ENCODE measurements at places on chromosomes 1 and 21. TPM values are rescaled to one million over a fixed set of nuclear protein-coding genes. Genes with fewer than 3 reads are reported as not detected.
A peak's percentile ranks its signal among the peaks of the same experiment; 100 is the strongest.

- H3K4me1 ChIP-seq: no peaks in the 10 kb centered on the region
- no peaks in the 10 kb centered on the region for H3K27me3 ChIP-seq
- no peak overlapping the region for H3K27ac ChIP-seq
These were observed 23.9 kb downstream of the TRPM2 start for GRCh38 chr21:44377201-44377921.

THEM5 gene
- total RNA-seq: not detected

ACOT11 gene
- total RNA-seq: 13.9 TPM

GRCh38 chr21:19124691-19125090 lies 721.1 kb upstream of the TMPRSS15 start:
- H3K4me3 ChIP-seq: no peak overlapping the region
- no peaks in the 10 kb centered on the region for H3K36me3 ChIP-seq
- no peak for DNase-seq
- no peaks in the 10 kb centered on the region for H3K4me1 ChIP-seq
- no peak overlapping the region for H3K27ac ChIP-seq
- H3K27me3 ChIP-seq: no peaks in the 10 kb centered on the region

- H3K4me3 ChIP-seq: no peak overlapping the region
- H3K27ac ChIP-seq: no peak overlapping the region
- no peaks in the 10 kb centered on the region for H3K36me3 ChIP-seq
- no peak for DNase-seq
- no peaks in the 10 kb centered on the region for H3K27me3 ChIP-seq
These were observed 6.9 kb downstream of the CD2 start for GRCh38 chr1:116760996-116761665.

FOXD2 gene
- 0.13 TPM for total RNA-seq

OR2G6 gene
- total RNA-seq: not detected

HSD11B1 gene
- total RNA-seq: 1.3 TPM

DNA sequence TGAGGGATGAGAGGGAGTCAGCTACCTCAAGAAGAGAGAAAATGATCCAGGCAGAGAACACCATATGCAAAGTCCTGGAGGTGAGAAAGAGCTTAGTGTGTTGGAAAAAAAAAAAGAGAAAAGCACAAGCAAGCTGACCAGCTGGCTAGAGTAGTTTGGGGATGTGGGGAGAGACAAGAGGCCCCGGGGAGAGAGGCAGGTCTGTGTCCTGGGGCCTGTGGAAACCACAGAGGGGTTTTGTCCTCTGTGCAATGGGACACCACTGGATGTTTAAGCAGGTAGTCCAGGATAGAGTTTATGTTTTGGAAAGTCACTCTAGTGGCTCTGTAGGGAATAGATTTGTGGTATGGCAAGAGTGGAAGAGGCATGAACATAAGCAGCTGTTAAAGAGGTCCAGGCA lies 14.4 kb upstream of the CHI3L1 start:
- no peak overlapping the region for H3K4me3 ChIP-seq
- no peaks in the 10 kb centered on the region for H3K36me3 ChIP-seq
- peak overlapping the region; percentile 83 for H3K27ac ChIP-seq
- peaks cover 45% of the 10 kb centered on the region for H3K4me1 ChIP-seq

GRCh38 chr1:221263831-221264767 lies 384.9 kb downstream of the HLX start:
- DNase-seq: no peak
- peak overlapping the region; percentile 38 for H3K27ac ChIP-seq
- no peaks in the 10 kb centered on the region for H3K36me3 ChIP-seq
- H3K4me1 ChIP-seq: no peaks in the 10 kb centered on the region
- H3K27me3 ChIP-seq: no peaks in the 10 kb centered on the region
- no peak overlapping the region for H3K4me3 ChIP-seq

DNA sequence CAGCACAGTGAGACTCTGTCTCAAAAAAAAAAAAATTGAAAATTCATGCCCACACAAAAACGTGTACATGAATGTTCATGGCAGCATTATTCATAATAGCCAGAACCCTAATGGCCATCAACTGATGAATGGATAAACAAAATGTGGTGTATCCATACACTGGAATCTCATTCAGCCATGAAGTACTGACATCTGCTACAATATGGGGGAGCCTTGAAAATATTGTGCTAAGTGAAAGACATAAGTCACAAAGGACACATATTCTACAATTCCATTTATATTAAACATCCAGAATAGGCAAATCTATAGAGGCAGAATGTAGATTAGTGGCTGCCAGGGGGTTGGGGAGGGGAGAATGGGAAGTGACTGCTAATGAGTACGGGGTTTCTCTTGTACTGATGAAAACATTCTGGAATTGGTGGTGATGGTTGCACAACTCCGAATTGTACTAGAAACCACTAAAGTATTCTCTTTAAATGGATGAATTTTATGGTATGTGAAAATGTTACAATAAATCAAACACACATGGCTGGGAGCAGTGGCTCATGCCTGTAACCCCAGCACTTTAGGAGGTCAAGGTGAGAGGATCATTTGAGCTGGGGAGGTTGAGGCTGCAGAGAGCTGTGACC lies 33.0 kb upstream of the KCNN3 start:
- H3K4me1 ChIP-seq: no peaks in the 10 kb centered on the region
- H3K27me3 ChIP-seq: no peaks in the 10 kb centered on the region
- no peaks in the 10 kb centered on the region for H3K36me3 ChIP-seq
- H3K4me3 ChIP-seq: no peak overlapping the region
- no peak overlapping the region for H3K27ac ChIP-seq

- H3K27me3 ChIP-seq: peaks cover 4% of the 10 kb centered on the region
- no peak overlapping the region for H3K27ac ChIP-seq
- no peaks in the 10 kb centered on the region for H3K36me3 ChIP-seq
- DNase-seq: no peak
- H3K4me3 ChIP-seq: no peak overlapping the region
These were observed 138.1 kb upstream of the MAGI3 start for GRCh38 chr1:113252166-113252565.

DNA sequence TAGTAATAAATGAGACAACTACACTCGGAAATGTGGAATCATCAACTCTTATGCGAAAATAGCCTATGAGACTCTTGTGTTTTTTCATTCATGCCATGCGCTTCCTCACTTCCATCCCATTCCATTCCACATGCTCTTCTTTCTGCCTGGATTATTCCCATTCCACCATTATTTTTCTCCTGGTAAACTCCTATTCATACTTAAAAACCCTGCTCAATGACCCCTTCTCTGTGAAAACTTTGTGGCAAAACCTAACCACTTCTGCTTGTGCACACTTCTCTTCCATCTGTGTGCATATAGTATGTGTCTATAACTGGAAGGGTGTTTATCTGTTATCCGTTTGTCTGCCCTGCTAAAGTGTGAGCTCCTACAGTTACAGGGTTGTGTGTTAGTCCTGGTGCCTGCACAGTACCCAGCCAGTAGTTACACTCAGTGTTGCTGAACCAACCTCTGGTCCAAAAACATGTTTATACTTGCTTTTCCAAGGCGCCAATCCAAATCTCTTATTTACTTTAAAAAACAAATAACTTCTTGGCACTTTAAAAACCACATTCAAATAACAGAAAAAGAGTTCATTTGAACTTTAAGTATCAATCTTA lies 10.7 kb downstream of the EPHX1 start:
- peaks cover 68% of the 10 kb centered on the region for H3K4me1 ChIP-seq
- peak overlapping the region; percentile 75 for H3K27ac ChIP-seq
- no peaks in the 10 kb centered on the region for H3K27me3 ChIP-seq
- no peak for DNase-seq
- H3K36me3 ChIP-seq: no peaks in the 10 kb centered on the region

TSSK3 gene
- total RNA-seq: not detected

DNA sequence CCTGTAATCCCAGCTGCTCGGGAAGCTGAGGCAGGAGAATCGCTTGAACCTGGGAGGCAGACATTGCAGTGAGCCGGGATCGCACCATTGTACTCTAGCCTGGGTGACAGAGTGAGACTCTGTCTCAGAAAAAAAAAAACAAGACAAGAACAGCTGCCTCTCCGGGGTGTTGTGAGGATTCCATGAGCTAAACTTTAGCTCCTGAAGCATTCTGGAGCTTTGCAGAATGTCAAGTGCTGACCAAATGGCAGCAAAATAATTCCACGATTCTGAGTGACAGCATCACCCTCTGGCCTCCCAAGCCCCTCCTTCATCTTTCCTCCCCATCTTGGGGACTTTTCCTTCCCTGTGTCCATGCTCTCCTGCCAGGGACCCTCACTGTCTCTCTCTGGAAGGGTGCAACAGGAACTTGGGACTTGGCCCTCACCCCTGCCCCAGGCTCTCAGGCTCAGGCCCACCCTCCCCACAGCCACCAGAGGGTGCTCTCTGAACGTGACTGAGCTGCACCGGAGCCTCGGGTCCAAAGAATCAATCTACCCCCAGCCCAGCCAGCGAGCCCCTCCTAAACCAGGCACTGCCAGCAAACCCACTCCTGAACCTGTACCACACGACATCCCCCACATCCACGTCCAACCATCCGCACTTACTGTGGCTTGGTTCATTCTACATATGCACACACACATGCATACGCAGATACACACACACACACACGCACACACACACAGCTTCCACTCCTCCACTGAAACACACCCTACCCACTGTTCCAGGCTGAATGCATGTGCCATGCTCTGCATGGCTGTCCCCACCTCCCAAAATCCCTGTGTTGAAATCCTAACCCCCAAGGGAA lies 45.7 kb downstream of the ACOT7 start:
- H3K4me1 ChIP-seq: peaks cover 14% of the 10 kb centered on the region
- H3K27me3 ChIP-seq: no peaks in the 10 kb centered on the region
- H3K4me3 ChIP-seq: no peak overlapping the region
- no peaks in the 10 kb centered on the region for H3K36me3 ChIP-seq

- no peak for DNase-seq
- peaks cover 4% of the 10 kb centered on the region for H3K36me3 ChIP-seq
- no peak overlapping the region for H3K27ac ChIP-seq
- H3K4me1 ChIP-seq: peaks cover 34% of the 10 kb centered on the region
- H3K4me3 ChIP-seq: no peak overlapping the region
These were observed 43.8 kb downstream of the CCN1 start for GRCh38 chr1:85624361-85624760.

- no peak for DNase-seq
- H3K27me3 ChIP-seq: no peaks in the 10 kb centered on the region
- H3K36me3 ChIP-seq: no peaks in the 10 kb centered on the region
- no peak overlapping the region for H3K4me3 ChIP-seq
- H3K4me1 ChIP-seq: no peaks in the 10 kb centered on the region
These were observed 284.4 kb upstream of the PKN2 start for GRCh38 chr1:88399690-88400089.

DNA sequence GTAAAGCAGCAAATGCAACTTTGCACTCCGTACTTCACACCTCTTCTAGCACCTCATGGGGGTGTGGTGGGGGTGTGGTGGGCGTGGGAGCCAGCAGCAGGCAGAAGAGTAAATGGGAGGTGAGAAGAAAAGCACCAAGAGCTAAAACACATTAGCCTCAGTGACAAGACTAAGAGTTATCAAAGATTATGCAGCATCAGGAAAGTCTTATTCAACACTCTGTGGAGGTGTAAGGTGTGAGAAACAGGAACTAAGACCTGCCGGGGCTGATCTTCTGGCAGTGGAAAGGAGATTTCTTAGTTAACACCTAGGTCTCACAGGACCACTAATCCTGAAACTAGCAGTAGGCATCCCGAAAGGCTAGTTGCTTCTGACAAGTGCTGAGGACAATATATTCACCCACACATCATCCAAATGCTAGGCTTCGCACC lies 9.9 kb downstream of the TGFBR3 start:
- no peak for DNase-seq
- no peaks in the 10 kb centered on the region for H3K36me3 ChIP-seq
- peaks cover 20% of the 10 kb centered on the region for H3K4me1 ChIP-seq
- no peaks in the 10 kb centered on the region for H3K27me3 ChIP-seq

DNA sequence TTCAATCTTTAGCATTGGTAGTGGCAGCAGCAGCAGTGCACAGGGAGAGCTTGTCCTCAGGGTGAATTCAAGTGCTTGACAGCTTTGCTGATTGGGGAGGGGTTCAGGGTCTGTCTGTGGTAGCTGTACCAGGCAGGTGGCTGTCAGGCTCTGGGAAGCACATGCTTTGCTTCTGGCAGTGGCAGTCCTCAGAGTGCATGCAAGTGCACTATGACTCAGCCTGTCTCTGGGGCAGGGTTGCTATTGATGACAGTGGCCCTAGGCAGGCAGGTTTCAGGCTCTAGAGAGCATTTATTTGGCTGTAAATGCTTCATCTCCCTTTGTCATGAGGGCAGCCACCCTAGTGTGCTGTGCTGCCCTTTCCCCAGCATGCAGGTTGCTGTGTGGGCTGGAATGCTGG lies 251.9 kb upstream of the LRRC7 start:
- no peaks in the 10 kb centered on the region for H3K4me1 ChIP-seq
- H3K27me3 ChIP-seq: no peaks in the 10 kb centered on the region
- no peak for DNase-seq
- no peak overlapping the region for H3K4me3 ChIP-seq
- no peak overlapping the region for H3K27ac ChIP-seq

- no peaks in the 10 kb centered on the region for H3K4me1 ChIP-seq
- H3K4me3 ChIP-seq: no peak overlapping the region
- DNase-seq: no peak
- no peak overlapping the region for H3K27ac ChIP-seq
- H3K27me3 ChIP-seq: no peaks in the 10 kb centered on the region
These were observed 108.6 kb downstream of the NTMT2 start for GRCh38 chr1:170254371-170254770.

DNA sequence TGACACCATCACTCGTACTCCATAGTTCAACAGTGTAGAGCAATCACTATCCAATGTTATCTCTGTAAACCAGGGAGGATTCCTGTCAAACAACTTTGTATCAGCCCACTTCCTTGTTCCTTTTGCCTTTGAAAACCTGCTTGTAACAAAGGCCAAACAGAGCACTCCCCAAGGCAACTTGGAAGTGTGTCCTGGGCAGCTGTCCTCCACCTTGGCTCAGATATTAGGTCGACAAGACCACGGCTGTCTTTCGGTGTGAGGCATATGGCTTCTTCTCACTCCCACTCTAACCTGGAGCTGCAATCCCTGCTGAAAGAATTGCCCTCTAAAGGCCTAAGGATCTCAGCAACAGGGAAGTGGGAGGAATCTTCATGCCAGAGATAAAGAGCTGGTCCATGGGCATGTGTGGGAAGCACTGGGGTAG lies 66.7 kb downstream of the ITPKB start:
- H3K36me3 ChIP-seq: no peaks in the 10 kb centered on the region
- H3K4me1 ChIP-seq: peaks cover 48% of the 10 kb centered on the region
- DNase-seq: no peak
- H3K4me3 ChIP-seq: no peak overlapping the region
- H3K27ac ChIP-seq: peak overlapping the region; percentile 36
- no peaks in the 10 kb centered on the region for H3K27me3 ChIP-seq

DNA sequence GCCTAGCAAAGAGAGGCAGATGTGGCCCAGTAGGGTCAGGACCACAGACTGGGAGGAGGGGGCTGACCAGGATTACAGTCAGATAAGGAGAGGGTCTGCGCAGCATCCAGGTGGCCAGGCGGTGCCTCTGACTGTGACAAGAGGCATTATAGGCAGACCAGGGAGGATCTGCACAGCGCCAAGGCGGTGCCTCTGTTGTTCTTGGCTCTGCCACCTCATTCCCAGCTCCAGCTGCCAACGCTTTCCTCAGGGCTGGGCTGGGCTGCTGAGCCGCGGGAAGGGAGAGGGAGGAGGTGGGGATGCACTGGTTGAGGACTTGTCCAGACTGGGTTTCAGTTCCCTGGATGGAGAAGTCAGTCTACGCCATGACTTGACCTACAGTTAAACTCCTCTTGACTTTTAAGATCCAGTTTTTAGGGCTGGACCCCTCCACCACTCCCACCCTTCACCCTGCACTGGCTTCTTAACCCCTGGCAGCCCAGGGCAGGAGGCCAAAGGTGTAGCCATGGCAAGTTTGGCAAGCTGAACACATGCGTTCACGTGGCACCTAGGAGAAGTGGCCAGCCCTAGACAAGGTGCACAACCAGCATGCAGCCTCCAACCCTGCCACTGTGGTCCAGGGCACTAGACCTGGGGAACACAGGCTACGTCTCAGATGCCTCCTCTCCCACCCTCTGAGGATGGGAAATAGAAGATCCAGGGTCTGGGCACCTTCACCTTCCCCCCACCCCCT lies 4.5 kb upstream of the CRABP2 start:
- peaks cover 13% of the 10 kb centered on the region for H3K4me1 ChIP-seq
- no peak overlapping the region for H3K27ac ChIP-seq
- H3K4me3 ChIP-seq: no peak overlapping the region
- H3K36me3 ChIP-seq: no peaks in the 10 kb centered on the region

Data from psoas muscle (tissue), 8 donors.